ENCODE measurements at places on chromosomes 6 and 20. TPM values are rescaled to one million over a fixed set of nuclear protein-coding genes. Genes with fewer than 3 reads are reported as not detected.

GRCh38 chr6:32968867-32969684 lies 682 bp downstream of the BRD2 start:
- peak; percentile 74 for DNase-seq

Gene IRF4
- total RNA-seq = not detected

Gene UFL1
- 21.2 TPM for total RNA-seq

Gene BIRC7
- total RNA-seq = not detected

DNA sequence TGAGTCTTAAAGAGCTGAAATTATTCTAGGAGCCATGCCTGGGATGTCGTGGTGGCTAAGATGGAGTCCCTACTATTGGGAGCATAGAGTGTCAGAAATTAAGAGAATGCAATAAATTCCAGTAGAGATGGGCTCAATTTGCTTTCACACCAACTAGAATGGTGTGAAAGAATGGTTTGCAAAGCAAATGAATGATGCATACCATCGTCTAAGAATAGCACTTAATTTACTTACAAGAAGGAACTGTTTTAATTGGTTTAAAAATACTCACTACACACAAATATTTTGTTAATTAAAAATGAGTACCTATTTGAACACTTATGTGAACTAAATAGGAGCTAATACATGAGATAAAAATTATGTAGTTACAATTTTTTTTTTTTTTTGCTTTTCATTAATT lies 132.6 kb downstream of the GMPR start:
- DNase-seq = no peak

Gene C6orf118
- total RNA-seq = 5.3 TPM

GRCh38 chr6:126548300-126548699 lies 208.4 kb downstream of the CENPW start:
- no peak for DNase-seq

- no peak for DNase-seq
Observed at GRCh38 chr6:129857838-129858237, 3.3 kb downstream of the TMEM244 start.

DNA sequence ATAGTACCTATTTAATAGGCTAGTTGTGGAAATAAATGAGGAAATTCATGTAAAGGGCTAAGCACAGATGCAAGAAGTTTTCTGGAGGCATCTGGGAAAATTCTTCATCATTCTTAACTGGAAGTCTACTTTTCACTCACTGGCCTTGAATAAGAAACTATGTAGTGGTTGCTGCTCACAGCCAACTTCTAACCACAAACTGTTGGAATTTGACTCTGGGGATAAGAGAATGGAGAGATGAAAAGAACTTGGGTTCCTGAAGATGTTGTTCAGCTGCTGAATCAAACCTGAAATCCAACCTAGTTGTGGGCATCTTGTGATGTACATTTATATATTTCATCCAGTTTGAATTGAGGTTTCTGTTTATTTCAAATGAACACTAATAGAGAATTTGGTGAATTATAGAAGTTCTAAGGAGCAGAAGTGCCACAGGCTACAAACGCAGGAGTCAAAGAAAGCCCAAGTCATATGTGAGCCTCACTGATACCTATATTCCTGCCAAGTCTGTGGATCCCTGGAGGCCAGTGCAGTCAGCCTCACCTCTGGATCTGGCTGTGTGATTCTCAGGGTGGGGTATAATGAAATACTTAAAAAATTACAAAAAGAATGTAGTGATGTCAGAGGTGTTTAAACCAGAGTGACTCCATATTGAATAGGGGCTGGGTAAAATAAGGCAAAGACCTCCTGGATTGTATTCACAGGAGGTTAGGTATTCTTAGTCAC lies 18.7 kb upstream of the MEI4 start:
- DNase-seq = no peak

- no peak for DNase-seq
Observed at GRCh38 chr6:42380228-42380979, 71.3 kb downstream of the TRERF1 start.

DNA sequence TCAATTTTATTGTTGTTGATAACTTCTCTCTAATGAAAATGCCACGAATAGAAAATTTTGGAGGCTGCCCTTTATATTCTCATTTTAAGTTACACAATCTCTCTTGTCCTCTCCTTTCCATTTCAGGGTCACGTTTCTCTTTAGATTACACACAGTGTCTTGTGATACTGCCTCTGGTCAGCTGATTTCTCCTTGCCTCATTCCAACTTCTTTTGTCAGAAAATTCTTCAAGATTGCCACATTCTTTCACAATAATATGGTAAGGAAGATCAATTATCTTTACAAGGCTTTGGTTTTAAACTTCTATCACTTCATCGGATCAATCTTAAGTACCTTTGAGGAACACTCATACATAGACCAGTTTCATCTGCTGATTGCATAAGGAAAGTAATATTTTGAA lies 370.3 kb downstream of the RFPL4B start:
- DNase-seq = no peak

DNA sequence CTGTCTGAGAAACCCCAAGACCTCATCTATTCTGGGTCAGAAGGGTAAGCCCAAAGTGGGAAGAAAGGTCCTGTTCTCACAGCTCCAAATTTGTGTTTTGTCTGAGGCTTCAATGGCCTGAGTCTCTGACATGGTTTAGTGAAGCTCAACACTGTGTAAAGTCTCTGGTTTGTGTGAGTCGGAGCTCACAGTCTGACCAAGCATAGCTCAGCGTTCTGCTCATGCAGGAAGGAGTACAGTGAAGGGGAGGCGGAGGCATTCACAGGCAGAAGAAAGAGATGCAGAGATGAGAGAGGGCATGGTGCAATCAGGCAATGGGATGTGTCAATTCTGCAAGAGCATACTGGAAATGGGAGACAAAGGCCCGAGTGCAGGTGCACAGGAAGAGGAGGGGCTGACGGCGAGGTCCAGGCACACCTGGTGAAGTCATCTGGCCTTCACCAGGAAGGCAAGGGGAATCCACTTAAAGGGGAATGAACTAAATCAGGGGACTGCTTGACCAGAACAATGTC lies 463.0 kb upstream of the AGPAT4 start:
- no peak for DNase-seq

Gene TPD52L2
- 22.4 TPM for total RNA-seq

DNA sequence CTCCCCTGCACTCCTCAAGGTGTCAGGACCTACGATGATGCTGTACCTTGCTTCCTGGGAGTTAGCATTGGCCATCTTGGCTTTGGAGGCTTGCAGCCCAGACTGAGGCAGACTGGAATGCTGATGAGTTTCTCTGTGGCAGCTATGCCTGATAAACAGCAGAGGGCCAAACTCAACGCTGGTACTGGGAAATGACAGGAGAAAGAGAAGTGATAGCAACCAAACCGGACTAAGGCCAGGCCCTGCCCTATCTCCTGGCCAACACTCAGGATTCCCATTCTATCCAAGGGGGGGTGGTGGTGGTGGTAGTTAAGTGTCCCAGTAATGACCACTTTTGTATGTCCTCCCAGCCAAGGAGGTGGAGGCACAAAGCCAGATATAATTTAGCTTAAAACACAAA lies 90.0 kb upstream of the DTNBP1 start:
- no peak for DNase-seq

- no peak for DNase-seq
Observed at GRCh38 chr20:34282041-34282440, 21.1 kb downstream of the AHCY start.

- DNase-seq = no peak
Observed at GRCh38 chr20:59453759-59454560, 150.4 kb upstream of the PHACTR3 start.

DNA sequence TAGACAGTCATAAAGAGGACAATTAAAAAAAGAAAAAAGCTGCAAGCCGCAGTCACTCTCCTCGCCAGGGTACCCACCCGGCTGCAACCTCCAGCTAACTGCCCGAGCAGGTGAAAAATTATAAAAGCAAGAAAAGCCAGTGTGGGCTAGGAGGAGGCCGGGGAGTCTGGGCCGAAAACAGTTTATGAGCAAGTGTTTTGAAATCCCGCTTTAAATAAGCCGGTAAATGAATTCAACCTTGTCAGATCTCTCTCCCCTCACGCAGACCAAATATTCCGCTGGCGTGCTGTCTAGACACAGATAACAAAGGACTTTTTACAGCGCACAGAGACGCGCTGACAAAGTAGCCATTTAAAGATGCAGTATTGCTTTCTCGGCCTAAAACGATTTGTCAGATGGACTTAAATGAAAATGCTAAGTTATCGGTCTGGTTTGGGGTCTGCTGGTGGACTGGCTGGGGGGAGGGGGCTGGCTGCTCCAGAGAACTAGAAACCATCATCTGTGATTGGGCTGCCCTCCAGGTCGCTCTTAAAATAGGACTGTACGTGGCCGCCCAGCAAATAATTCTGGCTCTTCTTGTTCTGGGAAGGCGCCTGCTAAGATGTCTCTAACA lies 24.6 kb downstream of the PMEPA1 start:
- DNase-seq = peak; percentile 48

Gene RSPH3
- total RNA-seq = 6.9 TPM

Gene ARFGEF3
- 37.1 TPM for total RNA-seq

Gene PRRT1
- 0.41 TPM for total RNA-seq

- no peak for DNase-seq
Observed at GRCh38 chr6:108453601-108454185, 107.0 kb upstream of the FOXO3 start.

DNA sequence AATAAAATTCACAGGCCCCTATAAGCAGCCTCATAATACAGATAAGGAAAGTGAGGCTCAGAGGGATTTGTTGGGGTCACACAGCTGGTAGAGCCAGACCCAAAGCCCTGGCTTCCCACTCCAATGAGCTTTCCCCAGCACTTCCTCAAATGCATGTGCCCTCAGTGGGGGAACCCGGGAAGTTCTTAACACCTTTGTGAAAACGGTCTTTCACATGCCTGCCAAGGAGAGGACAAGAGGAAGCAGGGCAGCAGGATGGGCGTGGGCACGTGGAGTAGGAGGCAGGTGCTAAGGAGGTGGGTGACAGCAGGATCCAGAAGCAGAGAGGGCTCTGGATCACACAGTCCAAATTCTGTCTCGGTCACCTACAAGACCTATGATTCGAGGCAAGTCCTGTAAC lies 598 bp downstream of the PI16 start:
- DNase-seq = no peak

Gene TGM3
- not detected for total RNA-seq

- DNase-seq = no peak
Observed at GRCh38 chr6:105313211-105313610, 89.7 kb downstream of the PREP start.
